Mesendoderm (in vitro differentiated cells): ENCODE measurements at places on chromosomes 5 and 9.
A peak's percentile ranks its signal among the peaks of the same experiment; 100 is the strongest.

DNA sequence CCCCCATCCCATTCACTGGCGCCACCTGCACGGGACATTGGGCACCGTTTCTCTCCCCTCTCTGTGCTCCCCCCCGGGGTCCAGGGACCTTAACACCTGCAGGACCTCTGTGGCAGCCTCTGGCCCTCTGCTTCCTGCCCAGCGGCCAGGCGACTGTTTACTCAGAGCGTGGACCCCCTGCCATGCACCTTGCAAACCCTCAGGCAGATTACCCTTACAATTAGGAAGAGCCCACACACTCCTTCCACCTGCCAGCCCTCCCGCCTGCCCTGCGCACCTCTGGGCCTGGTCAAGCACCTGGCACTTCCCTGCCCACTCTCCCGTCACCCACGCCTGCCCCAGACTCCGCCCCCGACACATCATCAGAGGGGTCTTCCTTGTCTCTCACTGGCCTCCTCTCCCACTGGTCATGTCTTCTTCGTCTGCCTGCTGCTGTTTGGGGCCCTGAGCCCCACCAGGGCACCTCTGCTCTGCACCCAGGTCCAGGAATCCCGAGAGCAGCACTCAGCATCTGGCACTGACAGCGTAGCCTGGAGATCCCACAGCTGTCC lies 281.3 kb upstream of the IRX4 start:
- no peaks in the 10 kb centered on the region for H3K27me3 ChIP-seq
- no peak for DNase-seq
- no peaks in the 10 kb centered on the region for H3K4me1 ChIP-seq
- H3K4me3 ChIP-seq, result no peak overlapping the region

GRCh38 chr5:73274881-73275663 lies 102.1 kb downstream of the TMEM174 start:
- no peaks in the 10 kb centered on the region for H3K27me3 ChIP-seq
- H3K4me3 ChIP-seq, result no peak overlapping the region
- no peaks in the 10 kb centered on the region for H3K4me1 ChIP-seq
- no peak for DNase-seq
- H3K36me3 ChIP-seq, result no peaks in the 10 kb centered on the region
- no peak overlapping the region for H3K27ac ChIP-seq

GRCh38 chr5:150763023-150763769 lies 4.4 kb upstream of the DCTN4 start:
- H3K36me3 ChIP-seq, result no peaks in the 10 kb centered on the region
- no peak overlapping the region for H3K27ac ChIP-seq
- H3K4me1 ChIP-seq, result no peaks in the 10 kb centered on the region
- no peaks in the 10 kb centered on the region for H3K27me3 ChIP-seq
- DNase-seq, result no peak
- H3K4me3 ChIP-seq, result no peak overlapping the region

DNA sequence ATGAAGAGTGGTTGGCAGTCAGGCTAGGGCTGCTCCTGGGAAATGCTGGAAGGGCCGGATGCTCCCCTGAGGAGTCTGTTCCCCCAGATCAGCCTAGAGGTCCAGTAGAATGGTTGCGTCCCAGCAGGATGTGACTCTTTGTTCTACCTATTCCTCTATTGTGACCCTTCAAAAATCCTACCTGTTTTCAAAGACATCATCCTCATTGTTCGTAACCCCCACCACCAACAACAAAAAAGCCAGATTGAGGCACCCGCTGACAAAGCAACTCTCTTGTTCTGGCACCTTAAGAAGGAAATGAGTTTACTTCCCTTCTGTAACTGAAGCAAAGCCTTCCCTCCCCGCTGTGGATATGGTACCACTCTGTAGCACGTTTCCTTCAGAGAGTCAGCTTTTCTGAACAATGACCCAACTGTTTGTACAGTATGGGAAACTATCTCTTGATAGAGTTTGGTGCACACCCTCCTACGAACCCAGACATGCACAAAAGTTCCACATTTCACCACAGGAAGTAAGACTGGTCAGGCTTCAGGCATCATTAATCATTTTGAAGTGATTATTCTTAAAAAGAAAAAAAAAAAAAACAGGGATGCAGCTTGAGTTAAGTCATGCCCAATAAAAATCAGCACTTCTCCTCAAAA lies 207.2 kb downstream of the ENC1 start:
- H3K27ac ChIP-seq, result no peak overlapping the region
- no peaks in the 10 kb centered on the region for H3K36me3 ChIP-seq
- DNase-seq, result peak; percentile 31
- H3K4me1 ChIP-seq, result peaks cover 11% of the 10 kb centered on the region
- H3K27me3 ChIP-seq, result no peaks in the 10 kb centered on the region

GRCh38 chr5:154220625-154221024 lies 30.1 kb downstream of the GALNT10 start:
- no peaks in the 10 kb centered on the region for H3K36me3 ChIP-seq
- no peak overlapping the region for H3K27ac ChIP-seq
- H3K4me3 ChIP-seq, result no peak overlapping the region
- DNase-seq, result no peak
